ENCODE measurements at places on chromosomes 11 and 22.
A peak's percentile ranks its signal among the peaks of the same experiment; 100 is the strongest.

GRCh38 chr11:129894278-129895125, 876 bp downstream of the NFRKB start:
- DNase-seq: no peak

GRCh38 chr11:6693342-6694228, 10.4 kb upstream of the MRPL17 start:
- DNase-seq: peak; percentile 28

DNA sequence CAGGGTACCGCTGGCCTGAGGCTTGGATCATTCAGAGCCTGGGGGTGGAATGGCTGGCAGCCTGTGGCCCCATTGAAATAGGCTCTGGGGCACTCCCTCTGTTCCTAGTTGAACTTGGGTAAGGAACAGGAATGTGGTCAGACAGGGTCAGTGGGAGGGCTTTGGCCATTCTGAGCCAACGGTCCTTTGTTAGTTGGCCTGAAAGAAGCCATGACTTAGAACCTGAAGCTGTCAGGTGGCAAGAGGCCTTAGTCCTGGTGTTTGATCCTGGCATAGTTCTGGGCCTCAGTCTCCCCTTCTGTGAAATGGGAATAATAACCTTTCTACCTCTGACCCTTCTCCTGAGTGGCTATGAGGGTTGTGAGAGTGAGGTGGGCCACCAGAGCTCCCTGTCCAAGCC, 8.3 kb downstream of the PGAP2 start:
- no peak for DNase-seq

DNA sequence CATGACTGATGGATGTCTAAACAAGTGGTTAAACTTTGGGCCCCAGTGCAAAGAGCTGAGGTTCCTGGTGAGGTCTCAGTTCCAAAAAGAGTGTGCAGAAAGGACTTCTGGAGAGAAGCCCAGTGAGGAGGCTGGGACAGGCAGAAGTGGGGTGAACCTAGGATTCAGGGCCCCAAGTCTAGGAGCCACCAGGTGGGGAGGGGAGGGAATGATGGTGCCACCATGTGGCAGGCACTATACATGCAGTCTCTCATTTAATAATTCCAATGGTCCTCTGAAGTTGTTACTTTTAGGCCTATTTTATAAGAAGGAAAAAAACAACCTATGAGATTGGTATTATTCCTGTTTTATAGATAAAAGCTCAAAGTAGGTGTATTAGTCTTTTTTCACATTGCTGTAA, 102.0 kb downstream of the INSC start:
- DNase-seq: no peak

DNA sequence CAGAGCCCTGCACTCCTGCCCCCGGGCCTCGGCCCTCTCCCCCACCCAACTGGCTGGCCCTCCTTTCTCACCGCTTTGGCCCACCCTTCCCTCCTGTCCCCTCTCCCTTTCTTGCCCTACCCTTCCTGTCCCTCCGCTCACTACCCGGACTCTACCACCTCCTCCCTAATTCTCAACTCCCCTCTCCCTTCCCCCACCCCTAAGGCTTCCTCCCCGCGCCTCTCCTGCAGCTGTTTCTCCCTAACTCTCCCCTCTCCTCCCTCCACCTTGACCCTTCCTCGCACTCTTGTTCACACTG, 421 bp downstream of the SLC15A3 start:
- no peak for DNase-seq

DNA sequence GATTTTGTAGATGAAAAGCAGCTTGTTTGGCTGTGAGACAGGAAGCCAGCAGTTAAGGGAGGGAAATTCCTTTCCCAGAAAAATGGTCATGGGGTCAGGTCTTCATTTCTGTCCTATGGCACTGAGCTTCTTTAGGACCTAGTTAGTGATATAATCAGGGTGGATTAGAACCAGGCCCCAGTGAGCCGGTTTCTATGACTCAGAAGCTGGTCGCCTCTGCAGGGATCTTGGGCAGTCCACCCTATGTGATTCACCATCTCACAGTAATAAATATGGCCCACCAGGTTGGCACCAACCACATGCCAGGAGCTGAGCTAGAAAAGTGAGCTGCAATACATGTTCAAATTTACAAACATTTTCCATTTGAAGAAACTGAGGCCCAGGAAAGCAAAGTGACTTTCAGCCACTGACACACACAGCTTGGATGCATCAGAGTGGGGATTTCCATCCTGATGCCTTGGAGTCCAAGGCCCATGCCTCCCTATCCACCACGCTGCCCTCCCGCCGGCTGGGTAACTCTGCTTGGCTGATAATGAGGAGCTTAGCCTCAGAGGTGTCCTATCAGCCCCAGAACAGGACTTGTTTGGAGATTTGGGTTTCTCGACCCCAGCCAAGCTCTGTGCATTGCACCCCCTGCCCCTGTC, 42.0 kb downstream of the CD82 start:
- DNase-seq: no peak

- DNase-seq: no peak
Measured at GRCh38 chr11:78690352-78690987, 115.8 kb upstream of the NARS2 start.

DNA sequence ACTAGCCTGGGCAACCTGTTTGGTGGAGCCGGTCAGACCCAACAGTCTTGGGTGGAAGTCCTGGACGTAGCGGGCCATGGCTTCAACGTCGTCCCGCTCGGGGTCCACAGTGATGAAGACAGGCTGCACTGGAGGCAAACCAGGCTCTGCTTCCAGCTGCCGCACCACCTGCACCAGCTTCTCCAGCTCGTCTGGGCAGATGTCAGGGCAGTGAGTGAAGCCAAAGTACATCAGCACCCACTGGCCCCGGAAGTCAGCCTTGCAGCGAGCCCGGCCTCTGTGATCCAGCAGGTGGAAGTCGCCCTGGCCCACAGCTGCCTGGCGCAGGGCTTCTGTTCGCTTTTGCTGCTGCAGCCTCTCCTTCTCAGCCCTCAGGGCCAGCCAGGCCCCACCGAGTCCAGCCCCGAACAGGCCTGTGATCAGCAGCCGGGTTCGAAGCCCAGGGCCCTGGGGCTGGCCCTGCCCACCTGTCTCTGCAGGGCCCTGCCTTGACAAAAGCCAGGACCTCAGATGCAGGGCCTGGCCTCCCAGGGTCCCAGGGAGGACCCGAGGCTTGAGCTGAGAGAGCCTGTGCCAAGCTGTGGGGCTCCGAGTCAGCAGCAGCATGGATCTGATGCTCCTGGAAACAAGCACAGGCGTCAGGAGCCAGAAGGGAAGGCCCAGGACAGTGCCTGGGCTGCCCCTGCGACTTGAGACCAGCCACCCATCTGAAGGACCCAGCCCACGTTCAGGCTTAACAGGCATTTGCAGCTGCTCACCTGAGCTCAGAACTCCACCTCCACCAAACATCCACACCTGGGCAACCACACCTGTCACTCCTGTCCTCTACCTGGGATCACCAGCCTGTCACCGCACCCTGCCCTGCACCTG, 1.4 kb downstream of the SCO2 start:
- no peak for DNase-seq

GRCh38 chr11:23755769-23756168, 741.1 kb upstream of the LUZP2 start:
- no peak for DNase-seq

DNA sequence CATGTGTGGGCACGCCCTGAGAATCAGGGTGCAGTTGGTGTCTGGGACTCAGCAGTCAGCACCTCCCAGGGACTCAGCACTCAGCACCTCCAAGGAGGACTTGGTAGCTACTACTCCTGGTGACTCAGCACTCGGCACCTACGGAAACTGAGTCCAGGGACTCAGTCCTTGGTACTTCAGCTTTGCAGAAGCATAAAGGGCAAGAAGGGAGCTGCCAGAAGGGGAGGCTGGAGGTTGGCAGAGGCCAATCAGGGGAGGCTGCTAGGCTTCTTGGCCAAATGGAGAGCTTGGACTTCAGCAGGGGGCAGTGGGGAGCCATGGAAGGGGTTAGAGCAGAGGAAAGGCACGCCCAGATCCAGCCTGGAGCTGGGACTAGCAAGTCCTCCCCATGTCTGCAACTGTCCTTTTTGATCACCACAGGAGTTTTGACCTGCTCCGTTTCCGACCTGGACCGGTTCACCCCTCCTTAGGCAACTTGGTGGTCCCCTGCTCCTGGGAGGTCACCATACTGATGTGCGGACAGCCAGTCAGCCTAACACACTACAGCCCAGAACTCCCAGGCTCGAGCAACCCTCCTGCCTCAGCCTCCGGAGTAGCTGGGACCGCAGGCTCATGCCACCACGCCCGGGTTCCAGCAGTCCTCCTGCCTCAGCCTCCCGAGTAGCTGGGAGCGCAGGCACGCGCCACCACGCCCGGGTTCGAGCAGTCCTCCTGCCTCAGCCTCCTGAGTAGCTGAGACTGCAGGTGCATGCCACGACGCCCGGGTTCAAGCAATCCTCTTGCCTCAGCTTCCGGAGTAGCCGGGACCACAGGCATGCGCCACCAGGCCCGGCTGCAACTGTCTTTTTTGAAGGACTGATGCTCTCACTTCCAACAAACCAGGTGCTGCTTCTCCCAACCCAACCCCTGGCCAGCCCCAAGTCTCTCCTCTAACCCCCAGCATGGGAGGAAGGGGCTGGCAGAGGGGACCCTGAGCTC, 1.5 kb downstream of the ANO9 start:
- no peak for DNase-seq

DNA sequence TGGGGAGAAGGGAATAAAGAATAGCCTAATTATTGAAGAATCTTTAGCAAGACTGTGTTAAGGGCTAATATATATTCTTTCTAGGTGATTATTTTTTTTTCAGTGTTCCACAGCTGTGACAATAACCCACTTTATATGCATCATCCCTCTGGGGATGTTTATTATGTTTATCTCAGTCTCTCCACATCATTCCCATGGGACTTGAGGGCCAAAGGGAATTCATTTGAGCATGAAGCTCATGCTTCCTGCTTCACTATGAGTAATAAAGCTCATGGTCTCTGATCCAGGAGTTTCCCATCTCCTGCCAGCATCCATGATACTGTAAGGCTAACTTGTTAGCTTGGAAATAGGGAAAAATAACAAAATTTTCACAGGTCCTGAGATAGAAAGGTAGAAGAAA, 1888.4 kb downstream of the LRRC4C start:
- DNase-seq: no peak

GRCh38 chr11:23202611-23203010, 342.3 kb upstream of the CCDC179 start:
- no peak for DNase-seq

- DNase-seq: no peak
Measured at GRCh38 chr22:49881856-49882255, 28.2 kb downstream of the ZBED4 start.

DNA sequence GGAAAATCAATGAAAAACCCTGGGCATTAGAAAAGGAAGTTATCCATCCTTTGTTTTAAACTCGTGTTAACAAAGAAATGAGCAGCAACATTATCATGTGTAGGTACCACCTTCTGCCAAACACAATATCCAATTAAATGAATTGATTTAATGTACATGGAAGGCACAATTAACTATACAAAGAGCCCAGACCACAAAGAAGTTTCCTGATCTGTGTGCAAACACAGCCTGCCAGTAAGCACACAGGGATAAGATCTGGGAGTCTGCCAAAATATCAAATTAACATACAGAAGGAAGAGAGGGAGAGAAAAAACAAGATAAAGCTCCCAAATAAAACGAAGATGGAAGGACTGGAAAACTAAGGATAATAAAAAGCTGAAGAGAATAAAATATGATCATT, 54.1 kb upstream of the SLC25A1 start:
- DNase-seq: no peak

DNA sequence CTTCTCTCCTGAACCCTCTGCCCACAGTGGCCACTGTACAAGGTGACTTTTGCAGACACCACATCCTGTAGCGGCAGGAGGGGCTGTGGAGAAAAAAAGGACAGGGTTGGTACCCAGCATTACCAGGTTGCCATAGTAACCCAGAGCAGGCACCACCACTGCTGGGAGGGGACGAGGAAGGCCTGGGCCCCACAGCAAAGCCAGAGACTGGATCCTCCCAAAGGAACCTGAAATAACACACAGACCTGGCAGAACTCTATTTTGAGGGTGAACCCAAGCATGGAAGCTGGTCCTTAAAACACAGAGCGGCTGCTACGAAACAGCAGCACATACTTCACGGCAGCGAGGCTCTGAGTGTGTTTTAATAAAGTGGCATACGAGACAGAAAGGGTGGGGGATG, 380.6 kb downstream of the CTTN start:
- DNase-seq: no peak

DNA sequence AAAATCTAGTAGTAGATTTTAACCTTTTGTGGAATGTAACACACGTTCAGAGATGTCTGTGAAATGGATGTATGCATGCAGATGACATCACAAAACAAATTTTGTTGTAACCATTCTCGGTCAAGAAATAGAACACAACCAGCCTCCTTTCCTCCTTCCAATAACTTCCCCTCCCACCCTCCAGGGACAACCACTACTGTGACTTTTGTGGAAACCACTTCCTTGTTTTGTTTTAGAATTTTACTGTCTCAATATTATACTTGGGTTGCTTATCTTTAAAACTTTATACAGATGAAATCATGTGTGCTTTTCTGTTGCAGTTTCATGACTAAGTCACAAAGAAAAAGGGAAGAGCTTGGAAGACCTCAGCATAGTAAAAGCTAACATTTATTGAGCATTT, 189.4 kb upstream of the NCAM1 start:
- no peak for DNase-seq

- DNase-seq: no peak
Measured at GRCh38 chr11:45643598-45644260, 21.7 kb downstream of the CHST1 start.

GRCh38 chr22:20653795-20654342, 120.0 kb upstream of the SERPIND1 start:
- DNase-seq: no peak

GRCh38 chr22:48778308-48779195, 1049.1 kb downstream of the BRD1 start:
- no peak for DNase-seq

GRCh38 chr11:75497788-75498409, 27.8 kb downstream of the GDPD5 start:
- DNase-seq: no peak

- DNase-seq: no peak
Measured at GRCh38 chr11:6440906-6441358, at the start of gene HPX. HPX (minus strand) TSS chr11:6440987; CDS start chr11:6440963, 24 bp downstream.

- DNase-seq: peak; percentile 24
Measured at GRCh38 chr22:31944700-31945442, 536 bp downstream of the YWHAH start.

DNA sequence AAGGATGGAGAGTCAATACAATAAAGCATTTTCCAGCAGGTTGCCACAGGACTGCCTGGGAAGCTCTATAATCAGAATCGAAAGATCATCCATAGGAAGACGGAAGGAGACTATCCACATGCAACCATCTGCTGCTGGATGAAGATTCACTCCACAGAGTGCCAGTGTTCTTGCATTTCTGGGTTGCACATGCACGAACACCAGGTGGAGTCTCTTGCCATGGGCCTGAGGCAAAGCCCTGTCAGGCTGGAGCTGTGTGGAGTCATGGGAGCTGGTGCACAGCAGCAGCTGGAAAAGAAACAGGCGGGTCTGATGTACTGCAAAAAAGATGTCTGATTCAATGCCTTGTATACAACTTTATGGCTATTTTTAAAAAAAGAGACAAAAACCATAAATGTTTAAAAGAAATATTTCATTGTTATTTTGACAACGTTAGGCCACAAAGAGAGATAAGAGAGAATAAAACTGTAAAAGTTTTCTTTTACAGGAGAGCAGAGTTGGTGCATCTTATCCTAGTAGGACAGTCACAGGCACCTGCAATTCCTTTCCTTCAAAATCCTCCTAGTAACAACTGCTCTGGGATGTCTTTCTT, 12.9 kb upstream of the FAT3 start:
- no peak for DNase-seq

Data from T-helper 2 cell (primary cell).